Naive thymus-derived CD4-positive, alpha-beta T cell (primary cell): ENCODE measurements at places on chromosomes 3 and 15.

- no peak for DNase-seq
Measured at GRCh38 chr15:101349047-101349951, 54.3 kb upstream of the SNRPA1 start.

DNA sequence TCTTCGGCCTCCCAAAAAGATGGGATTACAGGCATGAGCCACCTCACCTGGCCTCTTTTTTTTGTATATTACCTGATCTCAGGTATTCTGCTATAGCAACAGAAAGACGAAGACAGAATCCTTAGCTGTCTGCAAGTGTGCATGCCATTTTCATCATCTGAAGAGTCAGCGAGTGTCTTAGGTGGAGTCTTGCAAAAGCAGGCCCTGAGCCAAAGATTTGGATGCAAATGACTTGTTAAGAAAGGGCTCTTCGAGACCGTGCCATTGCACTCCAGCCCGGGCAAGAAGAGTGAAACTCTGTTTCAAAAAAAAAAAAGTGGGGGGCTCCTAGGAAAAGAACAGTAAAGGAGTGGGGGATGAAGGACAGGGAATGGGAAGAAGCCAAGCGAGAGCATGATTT lies 10.2 kb upstream of the TRIM69 start:
- no peak for DNase-seq

- DNase-seq, result no peak
Measured at GRCh38 chr3:12586403-12586802, 29.5 kb downstream of the MKRN2 start.

GRCh38 chr15:81811736-81812135 lies 234.1 kb downstream of the MEX3B start:
- DNase-seq, result no peak
